ENCODE measurements at places on chromosomes 12 and 14.

DNA sequence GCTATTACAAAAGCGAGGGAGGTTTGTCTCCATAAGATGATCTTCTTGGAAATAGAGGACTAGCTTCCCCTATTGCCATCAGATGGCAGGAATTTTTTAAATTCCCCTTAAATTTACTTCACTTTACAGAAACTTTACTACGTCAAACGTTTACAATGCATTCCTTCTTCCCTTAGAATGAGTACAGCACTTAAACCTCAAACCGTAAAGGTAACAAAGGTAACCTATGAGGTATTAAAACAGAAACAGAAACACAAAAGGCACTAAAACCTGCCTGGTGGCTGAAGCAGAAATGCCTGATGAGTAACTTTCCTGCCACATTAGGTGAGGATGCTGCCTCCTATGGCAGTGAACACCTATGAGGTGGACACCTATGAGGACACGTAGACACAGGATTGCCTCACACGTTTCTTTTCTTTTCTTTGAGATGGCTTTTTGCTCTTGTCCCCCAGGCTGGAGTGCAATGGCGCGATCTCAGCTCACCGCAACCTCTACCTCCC is 25.0 kb downstream of the DIO2 start:
- no peak for DNase-seq

DNA sequence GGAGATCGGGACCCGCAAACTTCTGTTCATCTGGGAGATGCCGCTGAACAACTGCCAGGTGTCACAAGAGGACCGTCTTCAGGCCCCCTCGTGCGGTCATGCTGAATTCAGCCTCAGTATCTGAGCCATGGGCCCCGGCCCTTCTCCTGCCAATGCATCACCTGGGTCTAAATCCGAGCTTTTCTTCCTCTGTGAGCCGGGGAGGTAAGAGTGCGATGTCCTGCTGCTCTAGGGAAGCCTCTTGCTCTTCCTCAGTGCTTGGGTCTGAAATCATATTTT is 155.8 kb upstream of the FKBP4 start:
- no peak for DNase-seq

GRCh38 chr12:119809023-119809422 is 68.1 kb downstream of the CIT start:
- DNase-seq: no peak

DNA sequence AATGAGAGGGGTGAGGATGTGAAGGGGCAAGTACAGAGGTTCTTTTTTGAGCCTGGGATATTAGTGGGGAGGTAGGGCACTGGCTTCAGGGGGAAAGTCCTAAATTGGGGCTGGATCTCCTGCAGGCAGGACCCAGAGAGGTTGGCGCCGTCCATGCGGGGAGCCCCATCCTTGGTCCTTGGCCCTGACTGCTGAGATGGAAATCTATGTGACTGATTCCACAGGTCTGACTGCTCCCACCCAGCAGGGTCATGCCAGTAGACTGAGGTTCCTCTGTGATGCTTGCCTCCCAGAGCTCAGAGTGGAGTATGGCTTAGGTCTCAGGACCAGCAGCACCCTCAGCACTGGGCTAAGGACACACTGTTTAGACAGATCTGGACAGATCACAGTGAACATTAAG is 988.6 kb upstream of the TMEM132C start:
- no peak for DNase-seq

- DNase-seq: no peak
Observed at GRCh38 chr12:102971227-102971626, 13.8 kb downstream of the ASCL1 start.

GRCh38 chr12:2110849-2111566 is 58.2 kb downstream of the CACNA1C start:
- no peak for DNase-seq

- DNase-seq: no peak
Observed at GRCh38 chr12:130425698-130426245, 88.1 kb downstream of the PIWIL1 start.

- DNase-seq: no peak
Observed at GRCh38 chr14:89288114-89288513, 128.9 kb downstream of the FOXN3 start.

DNA sequence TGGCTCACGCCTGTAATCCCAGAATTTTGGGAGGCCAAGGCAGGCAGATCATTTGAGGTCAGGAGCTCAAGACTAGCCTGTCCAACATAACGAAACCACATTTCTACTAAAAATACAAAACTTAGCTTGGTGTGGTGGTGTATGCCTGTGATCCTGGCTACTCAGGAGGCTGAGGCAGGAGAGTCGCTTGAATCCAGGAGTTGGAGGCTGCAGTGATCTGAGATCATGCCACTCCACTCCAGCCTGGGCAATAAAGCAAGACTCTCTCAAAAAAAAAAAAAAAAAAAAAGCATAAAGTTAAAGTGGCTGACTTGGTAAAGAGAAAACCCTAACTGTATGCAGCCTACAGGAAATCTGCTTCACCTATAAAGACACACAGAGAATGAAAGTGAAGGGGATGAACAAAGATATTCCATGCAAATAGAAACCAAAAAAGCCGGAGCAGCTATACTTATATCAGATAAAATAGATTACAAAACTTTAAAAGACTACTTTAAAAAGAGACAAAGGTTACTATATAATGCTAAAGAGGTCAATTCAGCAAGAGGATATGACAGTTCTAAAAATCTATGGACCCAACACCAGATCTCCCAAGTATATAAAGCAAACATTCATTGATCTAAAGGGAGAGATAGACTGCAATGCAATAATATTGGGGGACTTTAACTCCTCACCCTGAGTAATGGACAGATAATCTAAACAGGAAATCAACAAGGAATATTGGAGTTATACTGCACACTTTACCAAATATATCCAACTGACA is 4.1 kb downstream of the CLEC2B start:
- DNase-seq: no peak

DNA sequence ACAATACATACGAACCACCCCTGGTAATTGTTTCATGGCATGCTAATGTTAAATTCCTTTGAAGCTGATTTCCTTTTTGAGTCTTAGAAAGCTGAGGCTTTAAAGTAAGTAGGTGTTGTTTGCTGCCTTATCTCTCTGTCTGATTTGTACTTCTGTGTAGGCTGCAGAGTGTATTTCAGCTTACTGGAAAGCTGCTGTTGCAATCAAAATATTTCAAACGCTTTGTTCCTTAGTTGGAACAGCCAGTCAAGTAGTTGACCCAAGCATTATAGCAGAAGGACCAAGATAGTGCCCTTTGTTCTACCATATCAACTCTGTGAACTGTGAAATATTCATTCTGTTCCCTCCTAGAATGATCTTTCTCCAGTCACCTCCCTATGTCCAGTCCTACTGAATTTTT is 3.1 kb downstream of the PKP2 start:
- DNase-seq: no peak
